CD4-positive, alpha-beta T cell treated with Interleukin-15 for 4 hours (primary cell): ENCODE measurements at places on chromosomes 1 and 21.

GRCh38 chr1:41381692-41382479 lies 20.7 kb downstream of the FOXO6 start:
- DNase-seq: peak; percentile 21

DNA sequence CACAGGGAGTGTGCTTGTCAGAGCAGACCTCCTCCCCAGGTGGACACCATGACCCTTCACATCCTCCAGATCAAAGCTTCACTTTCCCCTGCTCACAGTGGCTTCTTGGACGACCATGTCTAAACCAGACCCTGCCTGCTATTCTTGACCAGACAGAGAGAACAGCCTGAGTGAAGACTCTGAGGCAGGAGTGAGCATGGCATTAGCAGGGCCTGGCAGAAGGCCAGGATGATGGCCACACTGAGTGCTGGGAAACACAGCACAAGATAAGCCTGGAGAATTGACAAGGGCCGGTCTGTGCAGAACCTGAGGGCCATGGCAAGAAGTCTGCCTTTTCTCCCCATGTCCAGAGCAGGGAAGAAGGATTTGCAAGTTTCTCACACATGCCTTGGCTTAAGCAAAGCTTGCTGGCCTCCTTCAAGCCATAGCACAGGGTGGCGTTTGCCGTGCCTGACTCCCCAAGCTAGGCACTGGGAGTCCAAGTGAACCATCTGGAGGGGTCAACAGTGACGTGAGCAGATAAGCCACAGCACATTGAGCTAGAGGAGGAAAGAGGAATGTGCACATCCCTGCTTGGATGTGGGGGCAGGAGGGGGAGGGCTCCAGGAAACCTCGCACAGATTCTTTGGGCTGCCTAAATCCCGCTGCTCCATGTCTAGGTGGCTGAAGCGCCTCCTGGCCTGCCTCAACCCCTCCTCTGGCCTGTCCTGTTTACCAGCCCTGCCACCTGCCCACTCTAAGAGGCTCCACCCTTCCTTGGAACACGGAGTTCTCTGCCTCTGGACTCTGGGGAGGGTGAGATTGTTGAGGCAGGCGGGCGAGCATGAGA lies 87.1 kb downstream of the CD58 start:
- no peak for DNase-seq

- DNase-seq: no peak
Observed at GRCh38 chr1:4969556-4970129, 315.2 kb downstream of the AJAP1 start.

GRCh38 chr21:24852610-24853195 lies 754.6 kb downstream of the MRPL39 start:
- DNase-seq: no peak

DNA sequence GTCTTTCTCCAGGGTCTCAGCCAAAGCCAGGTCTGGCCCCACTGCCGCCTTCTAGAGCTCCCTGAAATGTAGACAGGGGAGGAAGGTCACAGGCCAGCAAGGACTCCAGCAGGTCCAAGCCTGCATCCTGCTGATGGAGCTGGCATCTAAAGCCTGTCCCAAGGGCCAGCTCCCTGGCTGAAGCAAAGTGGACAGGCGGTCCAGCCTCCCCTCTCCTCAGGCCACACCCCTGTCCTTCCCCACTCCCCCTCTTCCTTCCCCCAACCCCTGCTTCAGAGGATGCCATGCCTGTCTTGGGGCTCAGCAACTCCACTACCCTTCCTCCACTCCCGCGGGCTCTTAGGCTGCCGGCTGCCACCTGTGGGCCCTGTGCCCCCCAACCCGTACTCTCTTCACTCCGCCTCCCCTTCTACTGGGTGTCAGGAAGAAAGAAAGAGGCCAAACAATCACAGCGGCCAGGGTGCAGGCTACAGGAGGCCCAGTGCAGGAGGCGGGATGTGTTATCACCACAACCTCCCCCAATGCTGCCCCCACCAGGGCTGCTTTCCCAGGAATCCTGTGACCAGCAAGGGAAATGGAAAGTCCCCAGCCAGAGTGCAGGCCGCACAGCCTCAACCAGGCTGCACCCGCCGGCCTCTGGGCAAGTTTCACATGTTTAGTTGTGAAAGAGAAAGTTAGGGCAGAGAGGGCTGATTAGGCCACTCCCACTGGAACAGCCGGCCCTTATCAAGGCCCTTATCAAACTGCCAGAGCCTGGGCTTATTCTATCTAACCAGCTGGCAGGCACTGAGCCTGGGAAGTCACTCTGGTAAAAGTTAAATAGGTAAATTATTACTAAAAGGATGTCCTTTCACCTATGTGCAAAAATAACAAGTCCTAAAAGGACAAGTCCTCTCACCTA lies 34.1 kb downstream of the ACOT7 start:
- DNase-seq: peak; percentile 68

DNA sequence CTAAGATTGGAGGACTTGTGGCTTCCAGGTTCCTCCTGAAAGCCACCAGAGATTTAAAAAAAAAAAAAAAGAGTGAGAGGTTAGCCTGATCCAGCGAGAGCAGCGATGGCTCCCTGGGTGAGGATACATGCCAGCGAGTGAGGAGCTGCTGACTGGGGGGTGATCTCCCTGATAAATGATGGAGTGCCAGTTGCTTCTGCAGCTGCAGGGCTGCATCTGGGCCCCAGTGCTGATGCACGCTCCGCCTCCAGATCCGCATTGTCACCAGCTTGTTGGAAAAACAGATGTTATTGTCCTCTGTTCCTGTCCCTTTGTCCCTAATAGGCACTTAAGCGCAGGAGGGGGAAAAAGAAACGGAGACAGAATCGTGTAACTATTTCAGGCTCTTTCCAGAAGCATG lies 28.6 kb downstream of the UBIAD1 start:
- DNase-seq: no peak

DNA sequence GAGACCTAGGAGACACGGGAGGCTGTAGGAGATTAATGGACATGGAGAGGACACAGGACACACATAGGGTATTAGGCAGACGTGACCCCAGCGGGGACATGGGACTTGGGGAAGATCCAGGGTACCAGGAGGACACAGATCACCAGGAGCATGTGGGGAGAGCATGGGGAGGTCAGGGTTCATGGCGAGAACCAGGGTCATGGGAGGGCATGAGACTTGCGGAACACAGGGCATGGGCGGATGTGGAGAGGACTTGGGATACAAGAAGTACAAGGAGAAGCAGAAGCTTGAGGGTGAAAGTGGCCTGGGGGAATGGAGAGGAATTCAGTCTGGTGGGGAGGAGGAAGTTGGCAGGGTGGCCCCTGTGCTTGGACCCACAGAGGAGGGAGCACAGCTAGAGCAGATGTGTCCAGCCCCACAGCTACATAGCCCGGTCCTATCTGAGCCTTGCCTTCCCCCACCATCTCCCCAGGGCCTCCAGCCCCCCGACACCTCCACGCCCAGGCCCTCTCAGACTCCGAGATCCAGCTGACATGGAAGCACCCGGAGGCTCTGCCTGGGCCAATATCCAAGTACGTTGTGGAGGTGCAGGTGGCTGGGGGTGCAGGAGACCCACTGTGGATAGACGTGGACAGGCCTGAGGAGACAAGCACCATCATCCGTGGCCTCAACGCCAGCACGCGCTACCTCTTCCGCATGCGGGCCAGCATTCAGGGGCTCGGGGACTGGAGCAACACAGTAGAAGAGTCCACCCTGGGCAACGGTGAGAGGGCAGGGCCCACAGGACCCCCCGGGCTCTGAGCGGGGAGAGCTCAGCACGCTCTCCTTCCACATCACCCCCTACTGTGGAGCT lies 12.1 kb downstream of the TIE1 start:
- no peak for DNase-seq

DNA sequence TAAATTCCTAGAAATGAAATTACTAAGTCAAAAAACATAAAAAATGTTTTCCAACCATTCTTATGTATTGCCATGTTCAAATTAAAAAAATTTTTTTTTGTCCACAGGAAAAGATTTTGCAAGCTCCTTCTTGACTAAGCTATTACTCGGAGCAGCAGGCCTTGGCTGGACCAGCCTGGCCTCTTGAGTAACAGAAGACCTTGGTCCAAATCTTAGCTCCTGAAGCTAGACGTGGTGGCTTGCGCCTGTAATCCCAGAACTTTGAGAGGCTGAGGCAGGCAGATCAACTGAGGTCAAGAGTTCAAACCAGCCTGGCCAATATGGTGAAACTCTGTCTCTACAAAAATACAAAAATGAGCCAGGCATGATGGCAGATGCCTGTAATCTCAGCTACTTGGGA lies 77.6 kb downstream of the CLSTN1 start:
- DNase-seq: no peak

- no peak for DNase-seq
Observed at GRCh38 chr1:150688763-150689162, 8.2 kb downstream of the GOLPH3L start.

DNA sequence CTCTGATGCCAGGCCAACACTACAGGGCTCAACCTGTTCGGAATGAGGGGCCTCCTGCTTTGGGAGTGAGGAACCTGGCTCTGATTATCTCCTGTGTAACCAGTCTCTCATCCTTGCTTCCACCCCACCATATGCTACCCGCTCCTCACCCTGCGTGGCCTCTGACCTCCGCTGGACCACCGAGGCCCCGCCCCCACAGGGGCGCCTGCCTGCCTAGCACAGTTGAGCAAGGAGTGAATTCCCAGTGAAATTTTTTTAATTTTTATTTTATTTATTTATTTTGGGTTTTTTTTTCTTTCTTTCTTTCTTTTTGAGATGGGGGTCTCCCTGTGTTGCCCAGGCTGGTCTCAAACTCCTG lies 1.9 kb upstream of the GNB1 start:
- no peak for DNase-seq

- DNase-seq: no peak
Observed at GRCh38 chr1:42142894-42143675, 10.1 kb upstream of the GUCA2B start.

GRCh38 chr1:36297062-36297461 lies 9.1 kb upstream of the SH3D21 start:
- no peak for DNase-seq

GRCh38 chr21:16069178-16070112 lies 339.7 kb downstream of the USP25 start:
- DNase-seq: no peak

- DNase-seq: no peak
Observed at GRCh38 chr1:66503841-66504470, 30.0 kb upstream of the SGIP1 start.

- no peak for DNase-seq
Observed at GRCh38 chr1:12764016-12764415, 9.5 kb upstream of the PRAMEF12 start.

GRCh38 chr1:22527122-22527521 lies 36.2 kb upstream of the EPHA8 start:
- DNase-seq: no peak

- no peak for DNase-seq
Observed at GRCh38 chr1:17412093-17412870, 27.2 kb downstream of the RCC2 start.

DNA sequence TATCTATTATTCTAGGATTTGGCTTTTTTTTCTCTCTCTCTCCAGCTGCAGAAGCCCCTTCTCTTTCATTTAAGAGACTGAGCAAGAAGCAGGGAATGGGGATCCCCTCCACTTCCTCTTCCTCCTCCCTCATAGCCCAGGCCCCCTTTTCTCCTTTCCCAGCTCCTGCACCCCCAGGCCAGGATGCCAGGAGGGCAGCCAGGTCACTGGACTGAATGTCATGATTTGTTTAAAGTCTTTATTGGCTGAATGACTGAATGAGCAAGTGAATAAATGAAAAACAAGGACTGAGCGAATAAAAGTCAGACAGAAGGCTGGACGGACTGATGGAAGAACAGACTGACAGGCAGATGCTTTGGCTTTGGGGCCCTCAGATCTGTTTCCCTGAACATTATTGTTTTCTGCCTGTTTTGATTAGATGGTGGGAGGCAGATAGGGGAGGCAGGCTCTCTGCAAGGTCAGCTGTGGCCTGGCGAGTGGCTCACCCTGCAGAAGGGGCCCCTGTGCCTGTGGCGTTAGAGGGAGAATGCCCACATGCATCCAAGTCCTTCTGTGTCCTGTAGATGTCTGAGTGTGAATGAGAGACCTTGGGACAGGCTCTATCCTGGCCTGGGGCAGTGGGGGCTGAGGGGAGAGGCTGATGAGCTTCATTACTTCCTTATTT lies 20.3 kb upstream of the ADGRB2 start:
- no peak for DNase-seq

GRCh38 chr1:43442756-43443155 lies 11.0 kb downstream of the HYI start:
- DNase-seq: no peak

DNA sequence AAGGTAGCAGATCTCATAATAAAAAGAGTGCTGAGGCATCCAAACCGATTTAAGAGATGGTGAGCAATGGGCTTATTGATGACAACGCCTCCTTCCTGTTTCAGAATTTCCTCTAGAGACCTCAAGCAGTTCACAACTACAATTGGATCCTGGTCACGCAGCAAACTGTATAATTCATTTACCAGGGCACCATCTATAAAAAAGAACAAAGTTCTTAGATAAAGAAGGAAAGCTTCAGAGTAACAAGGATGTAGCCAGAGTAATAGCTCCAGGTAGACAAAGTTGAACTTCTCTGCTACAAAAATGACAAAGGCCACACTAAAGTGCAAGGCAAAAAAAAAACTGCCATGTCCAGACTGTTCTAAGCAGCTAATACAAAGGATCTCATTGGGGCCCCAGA lies 3.4 kb downstream of the AP4B1 start:
- peak; percentile 24 for DNase-seq

- no peak for DNase-seq
Observed at GRCh38 chr1:59248758-59249157, 48.1 kb upstream of the FGGY start.

DNA sequence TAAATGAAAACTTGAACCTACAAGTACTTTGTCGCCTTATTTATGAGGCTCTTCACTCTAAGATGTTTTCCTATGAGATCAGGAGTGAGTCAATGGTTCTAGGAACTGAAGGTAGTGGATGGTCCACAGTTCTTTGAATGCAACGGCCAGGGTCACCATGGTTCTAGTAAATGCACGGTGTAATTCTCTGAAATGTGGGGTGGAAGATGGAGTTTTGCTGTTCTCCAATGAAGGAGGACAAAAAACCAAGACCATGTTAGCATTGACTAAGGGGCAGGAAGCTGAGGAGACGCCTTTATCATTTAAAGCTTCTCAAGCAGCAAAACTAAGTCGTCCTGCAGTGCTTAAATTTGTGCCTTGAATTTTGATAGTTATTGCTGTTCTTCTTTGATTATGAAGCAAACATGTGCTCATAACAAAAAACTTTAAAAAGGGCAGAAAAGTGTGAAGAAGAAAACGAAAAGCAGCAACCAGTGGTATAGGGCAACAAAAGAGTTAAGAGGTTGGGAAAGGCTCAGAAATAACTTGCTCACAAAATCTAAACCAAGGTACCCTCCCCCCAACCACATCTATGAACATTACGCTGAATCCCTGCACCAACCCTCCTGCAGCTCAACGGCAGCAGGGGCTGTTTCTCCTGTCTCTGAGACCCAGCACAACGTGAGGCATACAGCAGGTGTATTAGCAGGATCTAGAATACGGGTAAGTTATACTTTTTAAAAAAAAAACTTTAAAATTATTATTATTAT lies 85.0 kb downstream of the MRPL37 start:
- DNase-seq: peak; percentile 53

- DNase-seq: no peak
Observed at GRCh38 chr1:36942148-36942547, 92.2 kb downstream of the GRIK3 start.
